ENCODE measurements at places on chromosomes 11 and 22.

DNA sequence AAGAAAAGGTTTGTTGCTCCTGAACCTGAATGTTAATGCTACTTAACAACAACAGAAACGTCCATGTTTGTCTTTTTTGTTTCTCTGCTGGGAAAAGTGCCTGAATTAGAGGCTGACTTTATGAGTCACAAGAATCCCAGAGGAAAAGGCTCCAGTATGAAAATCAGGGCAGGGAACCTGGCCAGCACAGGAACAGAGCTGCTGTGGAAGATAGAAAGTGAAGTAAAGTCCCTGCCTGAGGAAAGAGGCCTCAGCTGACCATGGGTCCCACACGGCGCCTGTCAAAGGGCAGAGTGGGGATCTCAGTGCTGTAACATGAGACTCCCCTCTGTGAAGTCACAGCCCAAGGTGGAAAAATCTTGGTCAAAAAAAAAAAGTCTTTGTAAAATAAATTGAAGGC is 632.3 kb upstream of the CCDC90B start:
- no peak for DNase-seq

DNA sequence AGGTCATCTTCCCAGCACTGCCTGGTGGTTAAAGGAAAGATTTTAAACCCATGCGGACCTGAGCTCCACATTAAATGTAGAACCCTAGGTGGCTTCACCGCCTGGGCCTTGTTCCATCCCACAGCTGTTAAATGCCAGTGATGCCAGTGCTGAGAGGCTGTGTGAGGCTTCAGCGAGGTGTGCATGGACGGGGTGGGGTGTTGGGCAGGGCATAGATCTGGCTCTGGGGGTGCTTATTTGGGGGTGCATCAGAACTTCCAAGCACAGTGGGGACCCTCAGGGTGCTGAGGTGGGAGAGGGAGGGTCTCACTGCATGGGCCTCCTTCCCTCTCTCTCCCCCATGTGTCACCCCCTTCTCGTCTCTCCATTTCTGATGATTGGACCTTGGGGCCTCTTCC is 90.1 kb upstream of the B3GAT1 start:
- no peak for DNase-seq

- DNase-seq: no peak
Measured at GRCh38 chr11:6333095-6333494, 12.8 kb upstream of the CAVIN3 start.

DNA sequence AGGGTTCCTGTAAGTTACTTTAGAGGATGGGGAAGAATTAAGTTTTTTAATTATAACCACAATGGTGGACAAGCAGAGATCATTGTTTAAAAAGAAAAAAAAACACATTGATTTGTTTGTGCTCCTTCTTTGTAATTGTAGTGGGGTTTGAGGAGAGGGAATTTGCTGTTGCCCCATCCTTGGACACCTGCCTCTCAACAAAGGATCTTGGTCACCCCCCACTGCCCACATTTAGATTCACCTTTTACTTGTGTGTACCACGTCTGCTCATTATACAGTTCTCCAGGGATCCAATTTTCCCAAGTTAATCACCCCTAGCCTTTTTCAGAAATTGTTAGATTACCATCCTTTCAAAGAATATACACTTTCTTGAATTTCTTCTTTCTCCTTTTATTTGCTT is 53.0 kb downstream of the DNAJC24 start:
- DNase-seq: no peak

GRCh38 chr11:3971756-3972404 is 116.4 kb downstream of the STIM1 start:
- DNase-seq: no peak

DNA sequence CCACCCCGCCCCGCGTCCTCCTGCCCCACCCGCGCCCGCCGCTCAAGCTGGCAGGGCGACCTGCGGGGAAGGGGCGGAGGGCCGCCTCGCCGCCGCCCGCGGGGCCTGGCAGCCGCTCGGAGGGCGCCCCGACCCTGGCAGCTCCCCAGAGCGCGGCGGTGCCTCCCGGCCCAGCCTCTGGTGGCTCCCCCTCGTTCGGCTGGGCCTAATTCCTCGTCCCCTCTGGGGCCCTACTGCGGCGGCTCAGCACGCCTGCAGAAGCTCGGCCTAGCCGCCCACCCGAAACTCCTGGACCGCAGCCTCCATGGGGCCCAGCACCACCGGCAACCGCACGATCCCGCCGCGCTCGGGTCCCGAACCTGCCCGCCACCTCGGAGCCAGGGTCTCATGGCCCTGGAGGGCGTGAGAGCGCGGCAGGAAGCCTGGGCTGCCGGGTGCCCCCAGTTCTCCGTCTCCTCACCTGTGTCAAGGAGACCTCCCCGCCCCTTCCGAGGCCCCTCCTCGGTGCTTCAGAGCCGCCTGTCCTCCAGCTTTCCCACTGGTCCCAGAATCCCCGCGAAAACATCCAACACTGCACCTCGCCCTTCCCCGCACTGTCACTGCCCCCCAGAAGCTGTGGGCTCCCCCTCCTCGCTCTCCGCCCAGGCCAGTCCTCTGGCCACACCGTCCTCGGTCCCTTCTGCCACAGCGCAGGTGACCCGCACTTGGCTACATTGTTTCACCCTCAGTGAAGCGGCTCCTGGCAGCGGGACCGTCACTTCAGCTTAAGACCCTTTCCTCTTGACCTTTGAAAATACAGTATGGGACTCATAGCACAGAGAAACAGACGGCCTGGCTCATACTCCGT is 613 bp upstream of the GSC2 start:
- no peak for DNase-seq

DNA sequence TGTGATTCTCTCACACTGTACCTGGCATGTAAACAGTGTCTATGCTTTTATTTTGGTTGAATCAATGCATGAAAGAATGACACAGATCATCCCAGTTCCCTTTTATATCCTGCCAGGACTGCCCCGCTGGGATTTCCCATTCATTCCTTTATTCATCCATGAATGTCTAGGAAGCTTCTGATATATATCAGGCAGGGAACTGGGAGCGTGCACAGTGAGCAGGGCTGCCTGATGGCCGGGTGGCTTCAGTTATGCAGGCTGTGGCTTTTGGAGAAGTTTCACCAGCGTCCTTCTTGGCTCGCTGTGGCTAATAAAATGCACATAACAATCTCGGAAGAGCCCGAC is 789.0 kb downstream of the TBC1D22A start:
- no peak for DNase-seq

GRCh38 chr11:93727985-93728791 is 13.1 kb downstream of the TAF1D start:
- DNase-seq: no peak

DNA sequence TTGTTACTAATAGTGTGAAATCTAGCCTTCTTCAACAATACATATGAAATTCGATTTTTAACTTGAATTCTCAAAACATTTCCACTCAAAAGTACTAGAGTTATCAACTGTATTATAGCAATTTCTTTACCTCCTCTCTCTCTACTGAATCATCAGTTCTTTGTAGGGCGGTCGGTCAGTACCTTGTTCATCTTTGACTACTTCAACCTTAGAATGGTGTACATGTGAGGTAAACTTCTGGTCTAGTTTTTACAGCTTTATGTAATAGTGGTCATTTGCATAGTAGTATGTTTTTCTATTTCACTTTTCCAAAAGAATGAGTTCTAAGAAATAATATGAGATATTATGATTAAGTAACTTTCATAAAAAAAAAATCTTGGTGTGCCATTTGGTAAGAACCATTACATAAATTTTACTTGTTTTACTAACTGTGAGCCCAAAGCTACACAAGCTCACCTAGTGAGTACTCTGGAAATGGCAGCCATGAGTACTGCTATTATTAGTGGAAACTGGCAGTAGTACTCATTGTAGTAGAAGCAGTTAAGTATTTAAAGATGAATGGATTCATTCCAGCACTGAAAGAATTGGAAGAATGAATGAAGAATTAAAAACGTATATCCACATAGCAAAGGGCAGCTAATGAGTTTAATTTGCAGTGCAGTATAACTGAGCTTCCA is 30.1 kb downstream of the SESN3 start:
- no peak for DNase-seq

GRCh38 chr22:22710719-22711531 is 66.5 kb downstream of the GGTLC2 start:
- DNase-seq: no peak

GRCh38 chr11:92939305-92939704 is 30.1 kb upstream of the MTNR1B start:
- no peak for DNase-seq

GRCh38 chr11:80613655-80614054 is 1172.8 kb upstream of the TENM4 start:
- no peak for DNase-seq
